ENCODE measurements at places on chromosomes 5 and 9.
A peak's percentile ranks its signal among the peaks of the same experiment; 100 is the strongest.

GRCh38 chr9:19049917-19050636 lies 850 bp downstream of the RRAGA start:
- DNase-seq: no peak

DNA sequence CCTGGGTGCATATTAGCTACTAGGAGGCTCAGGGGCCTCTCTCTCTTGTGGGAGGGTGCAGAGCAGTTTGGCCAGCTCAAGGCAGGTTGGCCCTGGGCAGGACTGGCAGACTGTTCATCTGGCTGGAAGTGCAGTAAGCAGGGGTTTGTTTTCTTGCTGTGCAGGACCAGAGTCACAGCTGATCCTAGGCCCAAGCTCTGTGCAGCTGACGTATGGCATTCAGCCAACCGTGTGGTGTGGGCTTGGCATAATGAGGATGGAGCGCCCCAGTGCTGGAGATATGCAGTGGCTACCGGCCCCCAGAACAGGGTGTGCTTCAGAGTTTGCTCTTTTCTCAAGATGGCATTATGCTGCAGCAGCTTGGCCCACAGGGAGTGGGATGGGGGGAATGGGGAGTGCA lies 31.0 kb upstream of the PHF24 start:
- no peak for DNase-seq

DNA sequence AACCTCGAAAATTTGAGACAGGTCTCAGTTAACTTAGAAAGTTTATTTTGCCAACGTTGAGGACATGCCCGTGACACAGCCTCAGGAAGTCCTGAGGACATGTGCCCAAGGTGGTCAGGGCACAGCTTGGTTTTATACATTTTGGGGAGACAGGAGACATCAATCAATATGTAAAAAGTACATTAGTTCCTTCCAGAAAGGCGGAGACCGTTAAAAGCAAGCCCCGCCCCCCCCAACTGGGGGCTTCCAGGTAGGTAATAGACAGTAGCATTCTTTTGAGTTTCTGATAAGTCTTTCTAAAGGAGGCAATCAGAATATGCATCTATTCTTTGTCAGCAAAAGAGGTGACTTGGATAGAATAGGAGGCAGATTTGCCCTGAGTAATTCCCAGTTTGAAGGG lies 599 bp upstream of the MOCS2 start:
- DNase-seq: no peak

GRCh38 chr5:148230240-148230639 lies 8.1 kb upstream of the MARCOL start:
- no peak for DNase-seq

DNA sequence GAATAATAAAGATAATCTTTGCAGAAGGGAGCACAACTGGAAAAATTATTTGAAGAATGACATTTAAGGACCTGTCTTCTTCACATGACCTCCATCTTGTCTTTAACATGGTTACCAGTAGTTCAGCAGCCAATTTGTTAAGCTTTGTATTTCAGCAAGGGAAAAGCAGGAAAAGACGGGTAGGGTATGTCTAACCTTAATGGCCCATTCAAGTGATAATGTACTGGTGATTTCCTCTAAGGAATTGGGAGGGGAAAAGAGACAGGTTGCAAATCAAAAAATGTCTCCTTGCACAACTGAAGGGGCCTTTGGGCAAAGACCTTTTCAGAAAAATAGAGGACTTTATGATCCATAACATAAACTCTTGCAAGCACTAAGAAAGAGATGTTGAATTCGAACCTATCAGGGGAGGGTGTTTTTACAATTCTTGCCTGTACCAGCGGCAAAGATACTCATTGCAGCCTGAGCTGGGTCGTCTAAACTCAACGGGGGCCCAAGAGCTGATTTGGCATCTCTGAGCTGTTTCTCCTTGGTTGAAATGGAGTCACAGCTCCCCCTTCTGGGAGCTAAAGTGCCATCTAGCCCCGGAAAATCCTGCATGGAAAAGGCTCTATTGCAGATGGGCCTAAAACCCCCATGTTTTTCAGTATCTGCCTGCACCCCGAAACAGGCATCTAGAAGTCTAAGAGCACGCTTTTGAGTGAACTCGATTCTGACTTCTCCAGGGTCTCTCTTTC lies 3.8 kb downstream of the BRINP1 start:
- no peak for DNase-seq

GRCh38 chr5:126195410-126196100 lies 227.7 kb upstream of the GRAMD2B start:
- DNase-seq: no peak

DNA sequence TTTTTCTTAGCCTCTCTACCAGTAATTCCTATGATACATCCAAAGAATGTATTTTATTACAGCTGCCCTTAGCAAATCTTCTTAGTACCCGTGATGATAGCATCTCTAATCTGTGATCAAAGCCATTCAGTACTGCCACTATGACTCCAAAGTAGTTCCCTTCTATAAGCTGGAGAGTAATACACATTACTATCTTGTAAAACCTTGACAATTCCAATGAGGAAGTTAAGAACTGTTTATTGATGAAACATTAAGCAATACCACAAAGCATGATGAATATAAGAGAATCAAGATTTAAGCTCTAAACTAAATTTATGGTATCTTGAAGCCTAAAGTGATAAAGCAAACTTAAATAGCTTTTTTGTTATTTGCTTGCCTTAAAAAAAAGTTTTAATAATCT lies 86.1 kb downstream of the SMIM23 start:
- no peak for DNase-seq

DNA sequence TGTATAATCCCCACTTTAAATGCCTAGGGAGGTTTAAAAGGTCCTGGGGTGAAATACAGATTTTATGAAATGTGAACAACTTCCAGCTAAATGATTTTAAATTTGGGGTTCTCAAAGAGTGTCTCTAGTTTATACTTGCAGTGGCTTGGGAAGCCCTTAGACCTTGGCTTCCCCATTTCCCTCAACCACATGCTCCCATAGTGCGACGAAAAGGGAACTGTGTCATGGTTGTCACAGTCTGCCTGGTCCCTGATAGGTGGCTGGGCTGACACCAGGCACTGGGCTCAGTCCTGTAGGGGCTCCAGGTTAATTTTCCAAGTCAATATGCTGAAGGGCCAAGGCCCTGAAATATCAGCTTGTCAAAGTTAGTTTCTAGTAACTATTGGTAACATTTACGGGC lies 10.4 kb upstream of the CXCL14 start:
- peak; percentile 39 for DNase-seq

- no peak for DNase-seq
Observed at GRCh38 chr9:16515207-16515606, 355.3 kb downstream of the BNC2 start.

DNA sequence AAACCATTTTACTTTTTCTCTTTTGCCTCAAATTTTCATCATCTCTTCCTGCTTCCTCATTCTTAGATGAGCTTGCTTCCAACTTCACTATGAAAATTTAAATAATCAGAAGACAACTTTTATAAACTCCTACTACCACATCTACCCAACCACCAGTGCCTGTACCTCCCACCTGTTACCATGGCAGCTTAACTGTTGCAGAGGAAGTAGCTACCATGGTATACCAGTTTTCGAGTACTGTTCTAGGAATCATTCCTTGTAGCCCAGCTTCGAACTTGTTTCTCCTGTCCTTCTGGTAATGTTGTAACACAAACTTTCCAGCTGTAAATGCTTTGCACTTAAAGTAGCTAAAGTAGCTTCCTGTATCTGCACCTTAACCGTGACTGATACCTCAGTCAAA lies 266.8 kb upstream of the NREP start:
- no peak for DNase-seq
